GM06990 (cell line): ENCODE measurements at places on chromosomes 5 and 9.

GRCh38 chr5:132679717-132680380 lies 6.1 kb downstream of the IL4 start:
- no peak for DNase-seq

GRCh38 chr9:19965336-19965735 lies 176.5 kb upstream of the SLC24A2 start:
- no peak for DNase-seq

DNA sequence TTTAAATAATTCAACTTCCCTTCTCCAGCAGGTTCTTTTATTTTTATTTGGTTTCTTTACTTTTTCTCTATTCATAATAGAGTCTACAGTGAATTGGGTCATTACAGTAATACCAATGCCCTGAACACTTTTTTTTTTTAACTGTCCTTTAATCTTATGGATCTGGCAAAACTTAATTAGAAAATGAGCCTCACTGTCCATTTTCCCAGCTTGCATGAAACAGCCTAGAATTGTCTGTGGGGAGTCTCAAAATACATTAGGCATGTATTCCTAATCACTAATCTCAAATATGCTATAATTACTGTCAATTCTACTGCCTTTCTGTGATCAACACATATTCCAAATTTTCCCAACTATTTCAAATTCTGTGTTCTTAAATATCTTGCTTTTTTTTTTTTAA lies 406.8 kb downstream of the ANXA1 start:
- DNase-seq: no peak

DNA sequence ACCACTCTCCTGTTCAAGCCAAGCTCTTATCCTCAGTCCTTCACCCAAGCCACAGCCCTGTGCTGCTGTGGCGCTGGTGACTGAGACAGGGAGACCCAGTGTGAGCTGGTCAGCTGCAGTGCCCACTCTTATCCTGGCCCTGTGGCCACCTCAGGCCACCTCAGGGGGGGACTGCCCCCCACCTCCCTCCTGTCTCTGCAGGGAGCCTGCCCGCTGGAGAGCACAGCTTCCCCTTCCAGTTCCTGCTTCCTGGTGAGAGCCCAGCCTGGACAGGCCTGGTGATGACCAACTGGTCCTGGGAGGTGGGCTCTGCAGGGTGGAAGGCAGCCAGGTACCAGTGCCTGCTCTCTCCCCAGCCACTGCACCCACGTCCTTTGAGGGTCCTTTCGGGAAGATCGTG lies 5.5 kb upstream of the EHMT1 start:
- no peak for DNase-seq

GRCh38 chr5:139410121-139410992 lies 6.5 kb upstream of the SPATA24 start:
- no peak for DNase-seq

DNA sequence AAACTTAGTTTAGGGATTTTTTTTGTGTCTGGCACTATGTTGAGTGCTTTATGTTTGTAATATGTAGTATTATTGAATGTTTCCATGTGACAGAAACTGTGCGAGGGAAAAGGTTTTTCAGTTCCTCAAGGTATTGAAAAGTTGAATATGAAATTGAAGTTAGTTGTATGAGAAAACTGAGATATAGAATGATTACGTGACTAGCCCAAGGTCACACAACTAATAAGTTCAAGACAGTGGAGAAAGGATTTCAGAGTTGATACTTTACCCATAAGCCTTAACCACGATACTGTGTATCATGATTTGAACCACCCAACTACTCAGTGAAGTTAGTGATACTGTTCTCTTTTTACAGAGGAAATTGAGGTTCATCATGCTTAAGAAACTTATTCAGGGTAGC lies 5.7 kb downstream of the NIPBL start:
- DNase-seq: peak; percentile 34

DNA sequence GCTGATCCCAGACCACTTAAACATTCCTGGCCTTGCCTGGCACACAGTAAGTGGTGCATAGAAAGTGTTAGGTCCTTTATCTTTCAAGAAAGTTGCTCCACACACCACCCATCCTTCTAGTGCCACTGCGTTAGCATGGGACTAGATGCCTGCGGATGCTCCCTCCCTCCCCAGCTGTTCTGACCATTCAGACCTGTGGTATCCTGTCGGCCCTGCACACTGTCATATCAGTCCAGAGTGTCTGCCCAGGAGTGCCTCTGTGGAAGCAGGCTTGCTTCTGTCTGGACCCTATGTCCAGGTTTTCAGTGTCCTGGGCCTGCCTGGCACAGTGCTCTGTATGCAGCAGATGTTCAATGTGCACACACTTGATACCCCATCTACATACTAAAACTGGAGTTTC lies 38.3 kb upstream of the SMU1 start:
- DNase-seq: no peak

DNA sequence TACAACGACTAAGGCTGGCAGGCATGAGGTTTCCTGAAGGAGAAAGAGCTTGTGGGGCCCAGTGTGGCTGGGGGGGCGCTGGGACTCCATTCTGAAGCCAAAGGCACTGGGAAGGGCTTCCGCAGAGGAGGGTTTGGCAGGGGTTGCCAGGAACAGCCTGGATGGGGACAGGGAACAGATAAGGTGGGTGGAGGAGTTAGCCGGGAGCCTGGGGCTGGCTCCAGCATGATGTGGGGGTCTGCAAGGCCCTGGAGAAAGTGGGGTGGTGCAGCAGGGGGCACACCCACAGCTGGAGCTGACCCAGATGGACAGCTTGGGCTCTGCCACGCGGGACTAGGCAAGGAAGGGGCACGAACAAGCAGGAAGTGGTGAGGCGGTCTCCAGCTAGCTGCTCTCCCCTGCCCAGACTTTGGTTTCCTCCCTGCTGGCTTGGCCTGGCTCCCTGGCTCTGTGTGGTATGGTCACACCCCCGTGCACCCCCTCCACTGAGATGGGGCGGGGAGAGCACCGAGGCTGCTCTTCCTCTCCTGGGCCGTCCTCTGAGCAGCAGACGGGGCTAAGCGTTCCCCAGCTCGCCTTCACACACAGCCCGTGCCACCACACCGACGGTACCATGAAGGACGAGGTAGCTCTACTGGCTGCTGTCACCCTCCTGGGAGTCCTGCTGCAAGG lies at the start of gene LTC4S:
LTC4S (plus strand) TSS at position 519 of the 672 bp plus-strand sequence; CDS start at position 614, 95 bp downstream.
- DNase-seq: no peak

DNA sequence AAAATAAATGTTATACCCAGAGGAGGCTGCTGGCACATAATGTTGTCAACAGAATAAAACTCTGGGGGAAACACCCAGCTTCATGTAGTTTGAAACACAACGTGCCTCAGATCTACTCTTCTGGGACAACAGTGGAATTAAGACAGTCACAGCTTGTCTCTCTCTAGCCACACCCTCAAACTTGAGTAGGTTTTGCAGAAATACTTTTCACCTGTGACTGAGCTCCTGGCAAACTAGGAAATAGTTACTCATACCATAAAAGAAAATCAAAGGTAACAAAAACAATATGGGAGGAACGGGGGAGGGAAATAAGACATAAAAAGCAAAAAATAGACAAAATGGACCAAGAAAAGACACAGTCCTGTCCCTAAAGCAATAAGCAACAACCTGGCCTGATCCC lies 14.4 kb downstream of the ELAVL2 start:
- DNase-seq: no peak

DNA sequence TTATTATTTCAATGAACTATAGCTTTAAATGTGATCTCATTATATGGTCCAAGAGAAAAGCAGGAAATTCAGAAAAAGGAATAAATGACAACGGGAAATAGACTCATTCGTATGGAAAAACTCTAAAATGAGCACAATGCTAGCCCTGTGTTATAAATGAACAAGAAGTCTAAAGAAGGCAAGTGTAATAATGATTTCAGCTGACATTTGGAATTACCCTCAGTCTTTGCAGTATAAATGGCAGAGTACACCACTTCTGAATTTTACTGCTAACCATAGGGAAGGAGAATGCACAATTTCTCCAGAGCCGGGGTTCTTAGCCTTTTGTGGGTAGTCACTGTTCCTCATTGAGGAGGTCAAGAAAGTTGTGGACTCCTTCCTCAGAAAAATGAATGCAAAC lies 93.1 kb downstream of the ANKRD55 start:
- no peak for DNase-seq

DNA sequence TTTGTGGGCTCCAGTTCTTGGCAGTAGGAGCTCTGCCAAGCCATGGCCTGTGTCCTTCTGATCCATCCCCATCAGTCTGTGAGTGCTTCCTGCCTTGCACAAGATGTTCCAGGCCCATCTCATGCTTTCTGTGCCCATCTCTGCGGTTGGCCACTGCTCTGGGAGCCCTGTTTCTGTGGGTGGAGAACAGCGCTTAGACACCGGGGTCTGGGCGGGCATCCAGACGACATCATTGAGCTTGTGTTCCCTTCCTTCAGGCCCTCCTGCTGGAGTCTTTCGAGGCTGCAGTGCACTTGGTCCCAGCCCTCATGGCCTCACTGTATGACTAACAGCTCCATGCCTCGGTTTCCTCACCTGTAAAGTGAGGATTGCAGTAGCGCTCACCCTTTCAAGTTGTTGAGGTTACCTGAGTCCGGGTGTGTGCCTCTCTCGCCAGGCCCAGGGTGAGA lies 14.9 kb upstream of the CARD19 start:
- no peak for DNase-seq

DNA sequence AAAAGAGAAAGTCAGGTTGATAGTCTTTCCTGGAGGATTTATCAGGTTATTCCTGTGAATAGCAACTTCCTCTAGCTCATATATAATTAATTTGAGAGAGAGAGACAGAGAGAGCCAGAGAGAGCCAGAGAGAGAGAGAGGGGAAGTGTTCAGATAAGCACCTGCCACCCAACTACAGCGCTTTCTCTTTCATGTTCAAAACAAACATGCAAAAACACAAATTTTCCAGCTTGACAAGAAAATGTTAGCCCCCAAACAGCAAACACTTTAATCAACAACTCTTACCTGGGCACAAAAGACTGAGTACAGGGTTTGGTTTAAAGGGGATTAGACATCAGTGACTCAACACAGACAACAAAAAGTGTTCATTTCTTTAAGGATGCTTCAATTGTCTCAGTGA lies 61.7 kb upstream of the PLPP6 start:
- no peak for DNase-seq

DNA sequence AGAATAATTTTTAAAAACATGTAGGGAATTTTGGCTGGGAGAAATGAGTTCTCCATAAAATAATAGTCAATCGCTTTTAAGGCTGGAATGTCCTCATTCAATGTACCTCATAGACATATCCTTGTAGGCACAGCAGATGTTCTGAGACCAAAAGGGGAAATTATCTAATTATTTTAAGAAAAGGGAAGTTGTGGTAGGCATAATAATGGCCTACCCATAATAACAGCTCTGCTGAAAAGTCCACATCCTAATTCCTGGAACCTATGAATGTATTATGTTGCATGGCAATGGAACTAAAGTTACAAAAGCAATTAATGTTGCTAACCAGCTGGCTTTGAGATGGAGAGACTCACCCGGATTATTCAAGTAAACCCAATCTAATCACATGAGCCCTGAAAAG lies 216.1 kb downstream of the TRIM36 start:
- no peak for DNase-seq

GRCh38 chr5:97752871-97753270 lies 569.8 kb upstream of the RIOK2 start:
- no peak for DNase-seq

GRCh38 chr5:72076621-72077300 lies 30.5 kb upstream of the MAP1B start:
- no peak for DNase-seq

DNA sequence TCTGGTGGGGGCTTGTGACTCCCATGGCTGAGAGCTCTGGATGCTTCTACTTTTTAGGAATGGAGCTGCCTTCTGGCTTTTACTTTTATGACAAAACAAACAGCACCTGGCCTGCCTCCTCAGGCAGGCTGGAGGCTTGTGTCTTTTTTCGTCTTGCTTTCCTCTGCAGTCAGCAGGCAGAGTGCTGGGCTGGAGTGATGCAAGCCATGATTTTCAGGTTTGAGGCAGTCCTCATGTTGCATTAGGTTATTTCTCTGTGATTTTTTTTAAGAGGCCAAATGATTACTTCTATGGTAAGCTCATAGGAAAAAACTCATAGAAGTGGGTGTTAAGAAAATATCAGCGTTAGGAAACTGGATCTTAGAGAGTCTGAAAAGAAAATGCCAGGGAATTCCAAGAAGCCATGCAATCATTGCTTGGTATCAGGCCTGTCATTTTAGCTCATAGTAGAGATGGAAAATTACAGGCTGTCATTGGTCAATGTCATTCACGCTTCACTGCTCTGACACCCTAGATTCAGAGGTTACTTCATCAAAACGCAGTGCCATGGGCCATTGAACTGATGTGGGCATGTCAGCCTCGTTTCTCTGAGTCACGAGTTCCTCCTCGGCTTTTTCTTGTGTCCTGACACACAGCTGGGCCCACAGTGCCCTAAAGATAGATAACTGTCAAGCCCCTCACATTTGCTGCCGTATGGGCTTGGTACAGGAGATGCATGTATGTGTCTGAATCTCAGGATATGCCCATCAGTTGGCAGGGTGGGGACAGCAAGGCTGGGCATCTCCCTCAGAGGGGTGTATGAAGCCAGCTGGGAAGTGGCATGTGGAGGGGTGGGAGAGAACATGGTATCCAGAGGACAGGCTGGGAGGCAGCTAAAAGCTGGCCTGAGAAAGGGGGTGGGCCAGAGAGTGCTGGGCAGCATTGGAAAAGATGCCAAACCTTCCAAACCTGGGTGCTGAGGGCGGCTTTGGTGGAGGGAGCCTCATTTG lies 151.8 kb downstream of the HSPA4 start:
- DNase-seq: no peak

DNA sequence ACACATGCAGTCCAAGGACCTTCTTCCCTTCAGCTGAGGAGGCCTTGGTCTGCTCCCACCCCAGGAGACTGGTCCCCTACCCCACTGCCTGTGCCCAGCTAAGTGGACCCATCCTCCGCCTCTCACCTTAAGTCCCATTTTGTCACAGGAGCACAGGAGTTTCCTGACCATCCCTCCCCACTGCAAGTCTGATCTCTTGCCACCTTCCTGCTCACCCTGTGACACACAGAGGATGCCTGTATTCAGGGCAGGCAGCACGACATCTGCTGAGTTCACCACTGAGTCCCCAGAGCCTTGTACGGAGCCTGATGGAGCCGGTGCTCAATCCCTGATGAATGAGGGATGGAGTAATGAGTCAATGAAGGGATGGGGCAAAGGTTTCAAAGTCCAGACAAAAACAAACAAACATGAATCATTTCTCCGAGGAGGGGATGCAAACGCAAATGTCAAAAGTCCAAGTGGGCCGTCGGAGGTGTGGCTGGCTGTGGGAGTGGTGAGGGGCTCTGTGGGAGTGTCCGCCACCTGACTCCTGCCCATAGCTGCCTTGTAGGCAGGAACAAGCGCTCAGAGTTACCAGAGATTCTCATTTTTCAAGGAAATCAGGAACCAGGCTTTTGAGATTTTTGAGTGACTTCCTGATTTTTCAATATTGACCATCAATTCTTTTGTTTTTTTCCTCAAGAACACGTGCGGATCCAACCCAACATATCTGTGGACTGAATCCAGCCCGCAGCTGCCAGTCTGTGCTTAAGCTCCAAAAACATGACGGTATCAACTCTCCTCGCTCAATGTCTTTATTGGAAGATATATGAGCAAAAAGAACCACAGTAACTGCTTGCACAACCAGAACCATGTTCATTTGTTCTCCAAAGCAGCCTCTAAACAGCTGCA lies 4.4 kb downstream of the RAPGEF1 start:
- no peak for DNase-seq

GRCh38 chr9:20363233-20363632 lies 259.1 kb downstream of the MLLT3 start:
- no peak for DNase-seq

GRCh38 chr5:80805038-80805437 lies 150.3 kb upstream of the DHFR start:
- DNase-seq: no peak
